Ascending aorta (tissue), 2 donors: ENCODE measurements at places on chromosomes 11 and 22.

- no peak for DNase-seq
Measured at GRCh38 chr11:88231894-88232482, 56.7 kb upstream of the RAB38 start.

- DNase-seq: no peak
Measured at GRCh38 chr11:57904376-57904775, 119.3 kb upstream of the OR9Q1 start.

DNA sequence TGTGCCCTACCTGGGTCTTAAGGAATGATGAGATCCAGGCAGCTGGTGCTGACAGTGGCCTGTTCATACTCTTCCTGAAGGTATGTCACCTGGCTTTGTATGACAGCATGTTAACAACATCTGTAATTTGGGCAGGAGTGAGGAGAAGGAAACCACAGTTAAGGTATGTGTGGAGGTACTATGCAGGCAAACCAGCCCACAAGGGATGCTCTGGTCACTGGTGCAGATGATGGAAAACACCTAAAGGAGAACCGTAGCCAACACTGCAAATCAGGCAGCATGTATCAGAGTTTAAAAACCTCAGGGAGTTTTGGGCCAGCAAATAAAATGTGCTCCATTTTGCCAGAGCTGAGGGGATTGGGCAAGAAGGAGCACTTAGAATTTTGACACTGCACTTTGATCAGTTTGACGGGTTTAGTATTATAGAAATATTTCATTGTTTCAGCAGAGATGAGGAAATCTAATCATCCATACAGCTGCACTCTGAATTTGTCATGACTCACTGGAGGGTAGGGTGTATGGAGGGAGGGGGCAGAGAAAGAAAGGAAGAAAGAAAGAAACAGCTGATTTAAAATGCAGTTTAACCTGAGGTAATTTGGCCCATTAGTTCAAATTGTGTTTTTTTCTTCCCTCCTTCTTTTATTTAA is 260.9 kb downstream of the KIRREL3 start:
- no peak for DNase-seq

DNA sequence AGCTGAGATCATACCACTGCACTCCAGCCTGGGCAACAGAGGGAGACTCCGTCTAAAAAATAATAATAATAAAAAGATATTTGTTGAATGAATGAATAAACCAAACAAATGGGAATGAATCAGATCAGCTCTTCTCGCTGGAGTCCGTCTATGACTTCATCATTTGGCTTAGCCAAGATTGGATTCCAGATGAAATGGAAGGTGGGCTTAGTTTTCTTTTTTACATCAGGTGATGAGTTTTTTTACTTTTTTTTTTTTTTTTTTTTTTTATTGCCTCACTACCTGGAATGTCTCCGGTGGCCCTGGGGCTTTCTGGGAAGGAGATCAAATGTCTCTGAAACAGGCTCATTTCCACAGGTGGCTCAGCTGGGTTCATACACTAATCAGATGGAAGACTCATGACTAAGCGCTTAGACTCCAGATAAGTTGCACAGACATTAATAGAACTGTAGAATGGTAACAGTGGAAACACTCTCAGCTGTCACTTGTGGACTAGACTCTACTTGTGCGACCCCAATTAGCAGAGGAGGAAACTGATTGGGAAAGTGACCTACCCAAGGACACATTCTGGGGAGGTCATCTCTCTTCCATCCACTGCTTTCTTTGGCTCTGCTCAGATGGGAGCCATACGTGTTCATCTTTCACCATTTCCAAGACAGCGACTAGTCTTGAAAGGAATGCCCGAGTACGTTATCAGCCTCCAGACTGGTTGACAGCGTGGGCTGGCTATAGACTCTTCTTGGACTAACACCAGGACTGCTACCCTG is 20.5 kb upstream of the RBFOX2 start:
- DNase-seq: no peak

- DNase-seq: no peak
Measured at GRCh38 chr11:73461335-73461840, 85.2 kb downstream of the RELT start.

GRCh38 chr11:107040433-107041087 is 22.3 kb upstream of the GUCY1A2 start:
- DNase-seq: no peak

DNA sequence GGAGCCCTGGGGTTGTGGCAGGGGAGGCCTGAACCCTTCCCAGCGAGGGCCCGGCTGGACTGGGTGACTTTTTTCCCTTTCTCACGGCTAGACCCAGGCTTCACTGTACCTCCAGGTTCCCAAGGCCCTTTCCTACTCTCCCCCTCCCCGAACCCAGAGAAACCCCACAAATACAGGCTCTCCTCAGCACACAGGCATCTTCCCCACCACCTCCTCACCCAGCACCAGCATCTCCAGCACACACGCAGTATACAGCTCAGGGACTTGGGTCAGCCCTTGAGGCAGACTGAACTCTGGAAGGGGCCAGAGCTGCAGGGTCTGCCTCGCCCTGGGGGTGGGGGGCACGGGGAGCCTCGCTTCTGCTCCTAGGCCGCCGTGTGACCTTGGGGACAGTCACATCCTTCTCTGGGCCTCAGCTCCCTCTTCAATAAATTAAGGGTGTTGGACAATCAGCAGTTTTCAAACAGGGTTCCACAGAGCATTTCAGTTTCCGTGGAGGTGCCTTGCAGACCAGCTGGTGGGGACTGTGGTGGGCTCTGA is 4.5 kb downstream of the TMPRSS13 start:
- no peak for DNase-seq

GRCh38 chr11:75714211-75714610 is 3.4 kb upstream of the MOGAT2 start:
- no peak for DNase-seq

DNA sequence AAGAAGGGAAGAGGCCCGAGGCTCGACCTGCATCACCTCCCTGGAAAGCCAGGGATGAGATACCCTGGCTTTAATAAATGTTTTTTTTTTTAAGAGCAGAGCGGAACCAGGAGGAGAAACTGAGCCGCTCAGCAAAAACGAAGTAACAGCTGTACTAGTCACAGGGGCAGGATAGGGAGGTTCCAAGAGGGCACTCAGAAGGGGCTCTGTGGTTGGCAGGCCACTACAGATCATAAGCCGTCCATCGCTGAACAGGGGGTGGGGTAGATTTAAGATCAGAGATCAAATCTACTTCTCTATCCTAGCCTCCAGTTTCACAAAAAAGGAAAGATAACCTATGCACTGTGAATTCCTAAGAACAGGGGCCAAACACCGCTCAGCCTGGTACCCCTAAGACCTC is 625 bp downstream of the EIF3D start:
- DNase-seq: no peak

GRCh38 chr22:34842630-34843029 is 223.3 kb upstream of the ISX start:
- no peak for DNase-seq

DNA sequence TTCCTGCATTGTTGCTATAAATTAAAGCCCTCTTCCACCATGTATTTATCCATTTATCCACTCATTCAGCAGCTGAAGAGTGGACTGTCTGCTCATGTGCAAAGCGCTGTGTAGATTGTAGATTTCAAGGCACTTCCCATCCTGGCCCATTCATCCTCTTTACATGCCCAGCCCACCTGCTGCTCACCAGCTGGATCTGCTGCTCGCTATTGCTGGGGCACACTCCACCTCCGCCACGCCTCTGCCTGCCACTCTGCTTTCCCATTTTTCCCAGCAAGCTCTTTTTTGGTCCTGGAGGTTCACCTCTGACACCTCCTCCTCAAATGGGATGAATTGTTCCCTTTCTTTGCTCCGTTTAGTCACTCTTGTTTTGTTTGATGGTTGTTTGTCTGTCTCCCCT is 48.3 kb downstream of the CEP164 start:
- DNase-seq: no peak

- DNase-seq: no peak
Measured at GRCh38 chr11:65309006-65309405, 5.7 kb upstream of the CDC42EP2 start.

GRCh38 chr11:65116370-65117205 is 913 bp downstream of the ZNHIT2 start:
- no peak for DNase-seq

DNA sequence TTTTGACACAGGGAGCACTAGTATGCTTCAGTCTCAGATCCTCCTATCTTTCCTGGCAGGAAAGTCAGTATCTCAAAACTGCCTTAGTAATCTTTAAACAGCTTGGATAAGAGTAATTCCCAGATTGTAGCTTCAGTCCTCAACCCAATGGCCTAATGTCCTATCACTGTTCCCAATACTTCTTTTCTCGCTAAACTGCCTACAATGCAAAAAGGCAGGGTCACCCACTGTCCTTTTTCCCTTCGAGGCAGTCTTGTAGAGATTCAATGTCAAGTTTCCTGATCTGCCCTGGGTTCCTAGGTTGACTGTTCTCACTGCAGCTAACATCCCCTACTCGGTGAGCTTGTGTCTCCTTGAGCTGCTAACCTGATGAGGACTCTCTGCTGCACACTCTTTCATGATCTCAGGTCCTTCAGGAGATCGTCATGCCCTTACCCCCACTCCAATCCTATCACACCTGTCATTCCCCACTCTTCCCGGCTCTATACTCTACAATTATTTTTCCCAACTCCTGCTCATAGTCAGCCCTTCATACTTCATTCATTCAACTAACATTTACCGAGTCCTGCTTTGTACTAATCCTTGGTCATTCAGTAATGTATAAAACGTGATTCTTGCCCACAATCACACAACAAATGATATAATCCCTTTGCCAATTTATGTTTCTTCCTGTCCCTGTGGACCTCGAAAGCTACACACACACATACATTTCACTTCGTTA is 904 bp downstream of the C2CD3 start:
- no peak for DNase-seq

GRCh38 chr22:31250740-31251600 is 38.9 kb downstream of the LIMK2 start:
- no peak for DNase-seq

DNA sequence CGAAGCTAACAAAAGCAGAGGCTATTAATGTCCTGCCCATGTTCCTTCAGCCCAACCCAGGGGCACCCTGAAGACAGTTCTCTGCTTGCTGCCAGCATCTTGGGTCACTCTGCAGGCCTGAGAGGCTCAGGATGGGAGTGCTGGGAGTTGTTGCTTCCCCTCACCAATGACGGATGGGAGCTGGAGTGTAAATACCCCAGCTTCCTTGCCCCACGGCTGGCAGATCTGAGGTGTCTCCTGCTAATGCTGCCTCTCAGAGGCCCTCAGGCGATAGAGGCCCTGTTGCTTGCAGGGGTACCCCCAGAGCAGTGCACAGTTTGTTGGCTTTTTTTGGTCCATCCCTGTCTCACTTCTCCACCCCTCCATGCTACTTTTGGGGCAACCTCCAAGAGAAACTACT is 32.9 kb downstream of the IFT27 start:
- no peak for DNase-seq

DNA sequence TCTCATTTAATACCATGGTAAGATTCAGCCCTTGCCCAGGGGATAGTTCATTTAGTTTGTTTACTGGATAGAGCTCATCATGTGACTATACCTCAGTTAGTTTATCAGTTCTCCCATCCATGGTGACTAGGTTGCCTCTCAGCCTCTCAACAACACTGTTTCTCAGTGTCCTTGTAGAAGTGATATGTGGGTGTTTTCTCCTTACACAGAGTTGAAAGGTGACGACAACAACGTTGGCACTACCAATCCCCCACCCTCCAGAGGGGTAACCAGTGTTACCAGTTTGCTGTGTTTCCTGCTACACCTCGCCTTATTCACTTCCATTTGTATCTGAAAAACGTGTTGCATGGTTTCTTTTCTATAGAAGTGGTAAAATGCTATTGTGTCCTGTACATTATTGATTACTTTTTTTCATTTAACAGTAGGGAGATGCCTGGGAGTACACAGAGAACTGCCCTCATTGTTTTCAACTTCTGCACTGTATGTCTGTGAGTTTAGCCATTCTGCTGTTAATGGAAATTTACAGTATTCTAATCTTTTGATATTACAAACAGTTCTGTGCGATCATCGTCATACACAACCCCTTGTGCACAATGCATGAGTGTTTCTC is 11.6 kb downstream of the NEAT1 start:
- peak; percentile 58 for DNase-seq

GRCh38 chr22:37752189-37753087 is 55.3 kb upstream of the GCAT start:
- peak; percentile 96 for DNase-seq

GRCh38 chr22:21032037-21032867 is at the start of gene SLC7A4:
SLC7A4 (minus strand) TSS chr22:21032561; CDS start chr22:21031812, 749 bp downstream.
- DNase-seq: no peak

DNA sequence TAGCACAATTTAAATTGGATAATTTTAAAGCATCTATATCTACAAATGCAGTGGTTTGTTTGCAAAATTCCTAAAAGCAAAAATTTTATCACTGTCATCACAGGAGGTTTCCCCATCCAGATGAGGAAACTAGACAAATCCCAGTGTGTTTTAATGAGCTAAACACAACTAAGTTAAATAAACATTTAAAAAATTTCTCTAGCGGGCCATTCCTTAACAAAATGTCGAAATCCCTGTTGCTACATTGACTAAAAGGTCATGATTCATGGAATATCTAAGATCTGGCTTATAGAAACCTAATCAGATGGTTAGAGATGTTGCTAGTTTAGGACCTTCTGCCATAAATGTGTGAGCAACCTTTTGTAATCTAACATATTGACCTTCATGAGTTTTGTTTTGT is 107.3 kb upstream of the BDNF start:
- no peak for DNase-seq
